GM03348 (cell line): ENCODE measurements at places on chromosomes 2 and 18.

DNA sequence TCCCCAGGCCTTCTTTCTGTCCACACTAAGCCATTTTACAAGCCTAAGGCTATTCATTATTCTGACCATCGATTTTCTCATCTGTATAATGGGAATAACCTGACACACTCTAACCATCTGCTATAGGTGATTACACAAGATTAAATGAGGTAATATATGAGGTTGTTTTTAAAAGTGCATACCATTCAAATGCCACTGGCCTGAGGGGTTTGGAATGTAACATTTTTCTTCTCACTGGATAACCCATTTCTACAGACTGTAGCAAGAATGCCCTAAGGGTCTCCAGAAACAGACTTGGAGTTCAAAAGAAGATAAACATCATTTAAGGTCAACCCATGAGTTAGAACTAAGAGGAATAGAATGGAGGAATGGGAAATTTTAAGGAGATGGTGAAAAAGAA, 111.7 kb upstream of the SETBP1 start:
- DNase-seq: no peak

DNA sequence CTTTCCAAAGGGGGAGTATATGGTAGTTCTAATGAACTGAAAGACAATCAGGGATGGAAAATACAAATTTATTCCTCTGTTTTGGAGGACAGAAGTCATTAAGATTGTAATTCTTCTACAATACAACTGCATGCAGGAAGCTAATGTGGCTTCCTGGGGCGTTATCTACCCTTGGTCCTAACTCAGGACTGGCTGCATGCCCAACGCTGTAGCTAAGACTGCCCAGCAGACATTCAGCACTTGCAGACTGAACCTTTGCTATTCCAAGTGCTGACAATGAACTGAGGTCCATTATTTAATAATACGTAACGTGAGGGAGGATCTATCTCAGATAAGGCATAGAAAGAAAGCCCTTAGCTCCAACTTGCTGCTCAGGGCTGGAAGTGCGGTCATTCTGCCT, 53.2 kb downstream of the ZAP70 start:
- DNase-seq: no peak

DNA sequence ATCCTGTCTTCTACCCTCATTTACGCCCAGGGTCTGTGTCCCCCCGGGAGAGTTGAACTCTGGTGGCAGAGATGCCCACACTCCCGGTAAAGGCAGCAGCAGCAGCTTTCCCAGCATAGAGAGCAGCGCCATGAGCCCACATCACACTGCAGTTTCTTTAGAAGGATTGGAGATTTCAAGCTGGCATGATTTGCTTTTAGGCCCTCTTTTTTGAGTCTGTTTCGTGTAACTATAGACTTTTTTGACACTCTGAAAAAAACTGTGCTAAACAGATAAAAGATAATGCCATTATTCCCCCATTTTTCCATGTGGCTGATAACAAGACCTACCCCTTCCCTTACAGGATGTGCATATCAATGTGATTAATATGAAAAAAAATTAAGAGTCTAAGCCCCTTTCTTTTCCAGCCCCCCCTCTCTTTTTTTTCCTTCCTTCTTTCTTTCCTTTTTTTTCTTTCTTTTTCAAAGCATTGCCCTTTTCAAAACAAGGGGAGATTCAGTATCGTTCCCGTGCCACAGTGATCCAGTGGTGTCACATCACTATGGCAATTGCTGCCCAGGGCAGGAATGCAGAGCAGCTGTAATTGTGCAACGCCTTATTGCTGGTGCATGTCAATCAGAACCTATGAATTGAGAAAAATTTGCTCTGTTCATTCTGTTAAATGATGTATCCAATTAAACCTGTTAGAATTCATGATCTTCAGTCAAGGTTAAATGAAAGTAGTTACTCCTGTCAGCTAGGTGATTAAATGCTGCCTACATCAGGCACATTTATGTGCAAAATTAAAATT, 104.5 kb downstream of the CDCA7 start:
- DNase-seq: no peak

GRCh38 chr2:40164736-40165508, 287.0 kb downstream of the SLC8A1 start:
- DNase-seq: no peak

- no peak for DNase-seq
These were observed 82.8 kb upstream of the RMP24 start for GRCh38 chr18:35889677-35890076.

- no peak for DNase-seq
These were observed 122.1 kb upstream of the PKDCC start for GRCh38 chr2:41925712-41926111.

DNA sequence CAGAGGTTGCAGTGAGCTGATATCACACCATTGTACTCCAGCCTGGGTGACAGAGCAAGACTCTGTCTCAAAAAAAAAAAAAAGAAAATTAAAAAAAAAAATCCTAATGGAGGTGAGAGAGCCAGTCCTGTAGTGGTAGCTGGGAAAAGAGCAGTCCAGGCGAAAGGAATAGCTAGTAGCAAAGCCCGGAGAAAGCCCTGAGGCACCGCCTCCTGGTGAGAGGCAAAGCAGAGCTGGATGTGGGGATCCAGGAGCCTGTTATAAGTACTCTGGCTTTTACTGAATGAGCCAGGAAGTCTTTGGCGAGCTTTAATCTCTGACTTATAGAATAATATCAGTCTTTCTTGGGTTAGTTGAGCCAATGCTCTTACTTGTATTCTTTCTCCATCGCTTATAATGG, 6.6 kb upstream of the KLHL23 start:
- no peak for DNase-seq

- DNase-seq: no peak
These were observed 22.0 kb upstream of the IL1R2 start for GRCh38 chr2:101969723-101970122.

- peak; percentile 7 for DNase-seq
These were observed 738 bp downstream of the CHST9 start for GRCh38 chr18:27184115-27185024.

DNA sequence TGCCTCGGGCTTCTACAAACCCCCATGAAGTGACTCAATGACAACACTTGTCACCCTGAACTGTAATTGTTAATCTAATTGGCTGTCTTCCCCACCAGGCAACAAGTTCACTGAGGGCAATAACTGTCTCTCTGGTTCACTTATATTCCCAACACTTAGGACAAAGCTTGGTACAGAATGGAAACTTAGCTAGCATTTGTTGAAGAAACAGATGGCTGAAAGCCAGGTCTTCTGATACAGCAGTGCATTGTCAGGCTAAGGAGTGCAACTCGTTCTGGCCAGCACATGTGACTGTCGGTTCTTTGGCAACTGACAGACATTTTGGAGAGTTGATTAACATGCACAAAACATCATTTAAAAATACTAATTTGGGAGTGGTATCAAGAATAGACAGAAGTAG, 14.6 kb upstream of the DNAJC27 start:
- DNase-seq: no peak

- no peak for DNase-seq
These were observed 282.2 kb downstream of the CDH2 start for GRCh38 chr18:27894746-27895145.

- DNase-seq: no peak
These were observed 306.7 kb upstream of the THUMPD2 start for GRCh38 chr2:40085786-40086185.

GRCh38 chr2:239958473-239958765, 66.7 kb downstream of the NDUFA10 start:
- DNase-seq: no peak

GRCh38 chr2:189176516-189176915, 3.0 kb downstream of the COL5A2 start:
- DNase-seq: no peak

DNA sequence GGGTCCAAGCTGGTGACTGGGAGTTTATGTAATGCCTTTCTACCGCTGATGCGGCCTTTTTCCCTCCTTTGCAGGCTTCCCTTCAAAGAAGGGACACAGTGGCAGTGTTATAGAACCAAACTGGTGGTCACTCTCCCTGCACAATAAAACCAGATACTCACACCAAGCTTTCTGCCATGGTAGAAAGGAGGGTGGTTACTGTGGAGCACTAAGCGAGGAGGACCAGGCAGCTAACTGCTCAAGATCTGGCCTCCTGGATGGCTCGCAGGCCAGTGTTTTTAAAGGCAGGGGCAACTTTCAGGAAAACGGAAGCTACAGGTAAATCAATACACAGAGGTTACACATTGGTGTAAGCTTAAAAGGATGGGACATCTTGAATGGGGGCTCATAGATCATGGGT, 89.4 kb downstream of the BIN1 start:
- no peak for DNase-seq

- peak; percentile 92 for DNase-seq
These were observed at the start of gene CHST10 for GRCh38 chr2:100416935-100417710. CHST10 (minus strand) TSS chr2:100417668; CDS start chr2:100406675, 10,993 bp downstream.

- no peak for DNase-seq
These were observed 2.9 kb upstream of the ME2 start for GRCh38 chr18:50875966-50876536.

- no peak for DNase-seq
These were observed 15.4 kb downstream of the EVA1A start for GRCh38 chr2:75545387-75545786.

DNA sequence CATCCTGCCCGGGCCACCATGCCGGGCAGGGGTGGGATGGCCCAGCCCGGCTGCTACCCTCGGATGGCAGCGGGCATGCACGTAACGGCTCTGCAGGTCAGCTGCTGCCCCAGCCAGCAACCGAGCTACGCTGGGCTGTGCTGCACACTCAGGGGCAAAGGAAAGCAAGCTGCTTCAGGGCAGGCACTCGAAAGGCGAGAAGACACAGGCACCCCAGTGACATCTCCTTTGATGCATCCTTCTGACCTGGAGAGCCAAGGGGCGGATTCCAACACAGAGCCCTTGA, 8.8 kb downstream of the HDAC4 start:
- no peak for DNase-seq

- DNase-seq: no peak
These were observed 17.1 kb upstream of the MCM6 start for GRCh38 chr2:135893374-135893794.

DNA sequence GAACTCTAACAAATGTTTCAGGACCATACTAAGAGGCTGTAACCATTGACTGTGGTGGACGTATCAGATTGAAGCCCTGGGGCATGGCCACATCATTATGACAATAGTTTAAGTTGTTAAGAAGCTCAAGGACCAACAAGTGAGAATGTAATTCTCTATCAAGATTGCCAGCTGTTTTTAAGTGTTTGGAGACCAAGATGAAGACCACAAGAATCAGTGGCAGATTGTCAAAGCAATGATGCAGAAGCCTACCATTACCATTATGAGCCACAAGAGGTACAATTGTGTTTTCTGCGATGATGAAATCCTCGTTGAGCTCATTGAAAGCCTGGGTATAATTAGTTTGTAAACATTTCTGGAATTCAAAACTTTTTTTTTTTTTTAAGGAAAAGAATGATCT, 261.1 kb upstream of the ZEB2 start:
- peak; percentile 4 for DNase-seq

GRCh38 chr2:100819370-100820272, at the start of gene NPAS2:
NPAS2 (plus strand) TSS chr2:100820139; CDS start chr2:100904755, 84,616 bp downstream.
- peak; percentile 87 for DNase-seq

DNA sequence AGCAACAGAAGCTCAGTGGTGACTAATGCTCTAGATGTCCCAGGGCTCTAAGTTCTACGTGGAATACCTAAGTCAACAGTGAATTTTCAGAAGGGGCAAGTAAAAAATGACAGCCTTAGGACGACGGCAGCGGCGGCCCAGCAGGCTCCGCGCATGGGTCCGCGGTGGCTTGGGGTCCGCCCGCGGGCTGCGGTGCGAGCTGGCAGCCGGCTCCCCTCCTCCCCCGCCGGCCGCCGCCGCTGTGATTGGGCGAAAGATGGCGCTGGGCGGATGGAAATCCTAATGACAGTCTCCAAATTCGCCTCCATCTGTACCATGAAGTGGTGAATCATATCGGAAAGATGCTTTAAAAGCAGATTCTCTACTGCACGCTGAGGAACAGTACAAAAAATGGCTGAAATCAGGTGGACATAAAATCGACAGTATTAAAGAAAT, 74.7 kb downstream of the HNRNPLL start:
- peak; percentile 83 for DNase-seq

- DNase-seq: no peak
These were observed 199.2 kb downstream of the TNS1 start for GRCh38 chr2:217803653-217803960.

DNA sequence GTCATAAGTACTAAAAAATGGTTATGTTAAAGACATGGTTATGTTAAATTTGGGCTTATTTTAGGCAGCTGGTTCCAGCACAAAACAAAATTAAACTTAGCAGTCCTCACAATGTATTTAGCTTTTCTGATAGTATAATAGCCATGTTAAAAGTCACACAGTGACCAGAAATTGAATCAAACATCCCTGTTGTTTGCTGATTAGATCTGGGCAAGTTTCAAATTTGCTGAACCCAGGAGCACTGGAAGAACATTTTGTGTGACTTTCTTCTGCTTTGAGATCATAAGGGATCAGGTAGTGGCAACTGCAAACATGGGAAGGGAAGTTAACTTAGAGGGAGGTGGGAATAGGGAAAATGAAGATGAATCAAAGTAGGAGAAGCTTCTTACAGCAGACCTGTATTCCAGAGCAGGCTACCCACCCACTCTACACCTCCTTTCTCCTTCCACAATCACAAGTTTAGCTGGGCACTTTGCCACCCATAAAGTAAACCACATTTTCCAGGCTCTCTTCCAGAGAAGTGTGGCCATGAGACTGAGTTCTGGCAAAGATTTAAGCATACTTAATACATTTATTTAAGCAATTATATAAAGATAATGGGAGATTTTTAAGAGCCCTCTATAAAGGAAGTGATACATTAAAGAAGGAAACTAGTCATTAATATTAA, 616.1 kb upstream of the LRATD1 start:
- DNase-seq: no peak

GRCh38 chr18:35610724-35611123, 29.2 kb downstream of the GALNT1 start:
- no peak for DNase-seq

GRCh38 chr18:46293742-46294181, 189.6 kb downstream of the HAUS1 start:
- DNase-seq: no peak

- no peak for DNase-seq
These were observed 11.3 kb downstream of the NCL start for GRCh38 chr2:231452799-231453508.

DNA sequence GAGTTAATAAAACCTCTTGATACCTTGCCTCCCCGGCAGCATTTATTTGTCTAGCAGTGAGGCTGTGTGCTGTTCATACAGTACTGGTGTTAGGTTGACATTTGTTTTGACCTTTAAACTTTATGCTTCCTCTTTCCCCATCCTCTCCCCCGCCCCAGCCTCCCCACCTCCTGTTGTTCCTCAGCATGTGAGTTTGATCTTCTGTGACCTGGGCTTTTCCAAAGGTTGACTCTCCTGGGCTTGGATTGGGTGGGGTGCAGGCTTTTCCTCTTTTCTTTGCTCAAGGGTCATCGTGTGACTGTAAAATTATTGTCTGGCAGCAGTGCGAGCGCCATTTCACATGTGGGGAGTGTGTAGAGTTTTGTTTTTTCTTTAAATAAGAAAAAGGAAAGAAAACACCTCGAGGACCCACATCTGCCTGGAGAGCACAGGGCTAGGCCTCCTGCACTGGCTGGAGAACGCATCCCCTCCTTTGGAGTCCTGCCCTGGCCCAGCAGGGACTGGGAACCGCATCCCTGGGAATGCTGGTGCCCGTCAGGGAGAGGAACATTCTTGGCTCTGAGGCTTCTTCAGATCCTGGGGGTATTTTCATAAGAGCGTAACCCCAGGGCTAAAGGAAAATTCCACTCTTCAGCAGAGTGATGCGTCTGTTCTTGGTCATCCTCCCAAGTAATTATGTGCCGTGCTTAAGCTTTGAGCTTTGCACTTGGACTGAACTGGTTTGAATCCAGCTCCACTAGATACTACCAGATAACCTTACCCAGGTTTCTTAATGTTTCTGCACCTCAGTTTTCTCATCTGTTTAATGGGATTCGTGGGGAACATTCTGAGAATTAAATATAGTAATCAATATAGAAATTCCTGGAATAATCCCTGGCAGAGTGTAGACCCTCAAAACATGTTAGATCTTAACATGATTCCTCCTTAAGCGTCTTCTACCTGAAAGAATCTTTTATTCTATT, 91.5 kb downstream of the SETBP1 start:
- DNase-seq: no peak
